Renal cortical epithelial cell (primary cell): ENCODE measurements at places on chromosomes 1 and 21. TPM values are rescaled to one million over a fixed set of nuclear protein-coding genes. Genes with fewer than 3 reads are reported as not detected.

- DNase-seq = no peak
Measured at GRCh38 chr1:61743716-61744580, 1.7 kb downstream of the PATJ start.

DNA sequence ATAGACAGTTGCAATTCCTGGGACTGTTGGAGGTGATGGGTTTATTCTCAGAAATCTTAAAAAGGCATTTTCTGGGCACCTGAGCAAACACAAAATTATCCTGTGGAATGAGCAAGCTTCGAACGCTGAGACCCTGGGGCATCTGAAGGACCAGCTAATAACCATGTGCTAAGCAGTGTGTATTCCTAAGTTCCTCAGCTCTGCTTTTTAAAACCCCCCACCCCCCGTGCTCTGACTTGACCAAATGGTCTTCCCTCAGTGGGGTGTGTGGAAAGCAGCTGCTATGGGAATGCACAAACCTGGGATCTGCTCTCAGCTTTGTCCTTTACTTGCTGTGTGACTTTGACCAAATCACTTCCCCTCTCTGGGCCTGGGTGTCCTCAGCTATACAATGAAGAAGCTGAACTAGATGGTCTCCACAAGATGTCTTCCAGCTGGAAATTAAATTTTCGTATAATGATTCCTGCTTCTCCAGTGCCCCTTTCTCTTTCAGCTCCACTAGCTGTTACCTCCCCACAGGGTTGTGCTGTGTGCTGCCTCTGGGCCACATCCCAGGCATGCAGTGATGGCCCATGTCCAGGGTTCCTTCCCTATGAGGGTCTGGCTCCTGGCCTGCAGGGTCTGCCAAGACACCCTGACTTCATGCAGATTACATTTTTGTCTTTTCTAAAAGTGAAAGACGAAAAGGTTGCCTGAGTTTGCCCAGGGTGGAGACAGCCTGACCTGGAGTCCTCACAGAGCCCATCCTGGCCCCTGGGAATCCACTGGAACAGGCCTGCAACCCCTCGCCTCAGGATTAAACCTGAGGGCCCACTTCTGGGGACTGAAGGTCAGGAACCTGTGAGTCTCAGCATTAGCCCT is 14.9 kb upstream of the CD247 start:
- no peak for DNase-seq

DNA sequence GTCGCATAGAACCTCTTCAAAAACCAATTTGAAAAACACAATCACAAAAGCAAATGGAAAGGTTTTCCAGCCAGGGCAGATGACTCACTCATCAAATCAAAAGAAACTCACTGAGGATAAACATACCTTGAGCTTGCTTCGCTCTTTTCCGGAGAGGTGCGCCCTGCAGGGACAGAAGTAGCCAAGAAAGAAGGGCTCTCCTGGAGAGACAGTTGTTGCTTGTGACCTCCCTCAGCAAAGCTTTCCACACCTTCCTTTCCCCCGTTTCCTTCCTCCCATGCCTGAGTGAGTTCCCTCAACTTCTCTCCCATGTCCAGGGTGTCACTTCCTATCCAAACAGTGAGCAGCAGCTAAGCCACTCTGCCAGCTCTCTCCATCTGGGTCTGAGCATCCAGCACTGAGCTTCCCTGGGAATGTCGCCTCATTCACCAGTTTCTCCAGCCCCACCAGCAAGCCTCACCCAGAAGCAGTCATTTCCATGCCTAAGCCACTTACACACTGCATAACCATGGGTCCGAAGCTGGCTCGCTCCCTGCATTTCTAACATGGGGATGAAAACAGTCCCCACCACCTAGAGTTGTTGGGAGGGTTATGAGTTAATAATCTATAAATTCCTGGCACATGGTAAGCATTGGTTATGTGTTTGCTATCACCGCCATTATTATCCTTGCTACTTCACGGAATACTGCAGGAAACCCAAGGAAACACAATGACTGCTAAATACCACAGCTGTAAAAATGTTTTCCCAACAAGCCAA is 75.0 kb downstream of the PTPN14 start:
- peak; percentile 73 for DNase-seq

- DNase-seq = peak; percentile 60
Measured at GRCh38 chr1:215636258-215636965, 69.3 kb downstream of the KCTD3 start.

The CBR3 gene
- 1.4 and 3.3 TPM in 2 replicates for total RNA-seq

The CEPT1 gene
- total RNA-seq = 52.7 and 85.3 TPM in 2 replicates

DNA sequence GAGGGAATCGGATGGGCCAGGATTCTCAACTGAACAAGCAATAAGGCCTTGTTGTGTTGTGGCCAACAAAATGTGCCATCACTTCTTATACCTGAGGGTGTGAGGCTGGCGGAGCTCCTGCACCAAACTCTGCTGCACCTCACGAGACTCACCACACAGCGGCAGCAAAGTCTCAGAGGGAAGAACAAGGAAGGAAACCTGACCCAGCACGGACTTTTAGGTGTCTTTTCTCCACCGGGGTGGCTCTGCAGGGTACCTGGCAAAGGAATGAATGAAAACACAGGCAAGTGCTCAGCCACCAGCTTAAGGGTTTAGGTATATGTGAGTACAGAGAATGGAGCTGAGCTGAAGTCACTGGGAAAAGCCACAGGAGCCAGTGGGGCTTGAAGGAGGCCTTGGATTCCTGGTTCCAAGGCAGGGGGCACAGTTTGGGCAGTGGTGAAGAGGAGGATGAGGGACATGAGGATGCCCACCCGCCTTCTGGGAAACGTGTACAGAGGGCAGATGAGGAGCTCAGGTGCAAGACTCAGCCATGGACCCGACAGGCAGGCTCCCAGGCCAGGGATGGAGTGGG is 31.1 kb upstream of the HSD3B1 start:
- DNase-seq = peak; percentile 44
